D721Med (cell line): ENCODE measurements at places on chromosomes 5 and 9.

DNA sequence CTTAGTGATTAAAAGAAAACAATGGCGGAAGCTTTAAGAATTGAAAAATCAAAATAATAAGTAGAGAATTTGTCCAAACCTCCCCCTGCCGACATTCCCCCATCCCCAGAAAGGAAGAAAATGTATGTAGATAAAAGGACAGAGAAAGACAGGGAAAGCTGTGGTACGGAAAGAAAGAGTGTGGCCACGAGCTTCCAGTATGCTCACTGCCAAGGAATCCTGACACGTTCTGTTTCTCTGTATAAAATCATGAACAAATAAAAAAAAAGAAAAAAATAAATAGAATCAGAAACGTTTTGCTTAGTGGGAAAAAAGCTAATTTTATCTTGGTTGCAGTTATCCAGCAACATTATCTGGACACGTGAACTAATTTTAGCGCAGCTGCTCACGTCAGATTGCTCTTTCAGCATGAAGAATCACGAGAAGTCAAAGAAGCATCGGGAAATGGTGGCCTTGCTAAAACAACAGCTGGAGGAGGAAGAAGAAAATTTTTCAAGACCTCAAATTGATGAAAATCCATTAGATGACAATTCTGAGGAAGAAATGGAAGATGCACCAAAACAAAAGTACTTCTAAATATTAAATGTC lies 15.2 kb downstream of the DNAJC21 start:
- DNase-seq: no peak

GRCh38 chr5:912280-913091 lies 19.8 kb downstream of the TRIP13 start:
- no peak for DNase-seq

DNA sequence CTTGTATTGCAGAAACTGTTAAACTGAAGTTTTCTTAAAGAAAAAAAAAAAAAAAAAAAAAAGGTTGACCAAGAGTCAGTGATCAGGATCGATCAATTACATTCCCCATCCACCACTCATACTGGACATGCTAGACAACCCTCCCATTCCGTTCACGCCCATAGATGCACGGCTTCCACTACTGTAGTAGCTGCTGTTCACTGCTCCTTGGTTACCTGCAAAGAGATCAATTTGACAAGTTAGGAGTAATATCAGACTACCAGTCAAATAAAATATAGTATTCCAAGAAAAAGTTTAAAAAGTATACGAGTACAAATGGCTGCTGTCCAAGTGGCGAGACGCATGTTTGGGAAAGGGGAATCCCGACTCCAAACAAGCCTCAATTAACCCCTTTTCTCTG lies 8.7 kb downstream of the HNRNPH1 start:
- no peak for DNase-seq

GRCh38 chr9:119282476-119283077 lies 86.7 kb downstream of the BRINP1 start:
- no peak for DNase-seq

- no peak for DNase-seq
Measured at GRCh38 chr5:82097-82496, 9.9 kb upstream of the PLEKHG4B start.

DNA sequence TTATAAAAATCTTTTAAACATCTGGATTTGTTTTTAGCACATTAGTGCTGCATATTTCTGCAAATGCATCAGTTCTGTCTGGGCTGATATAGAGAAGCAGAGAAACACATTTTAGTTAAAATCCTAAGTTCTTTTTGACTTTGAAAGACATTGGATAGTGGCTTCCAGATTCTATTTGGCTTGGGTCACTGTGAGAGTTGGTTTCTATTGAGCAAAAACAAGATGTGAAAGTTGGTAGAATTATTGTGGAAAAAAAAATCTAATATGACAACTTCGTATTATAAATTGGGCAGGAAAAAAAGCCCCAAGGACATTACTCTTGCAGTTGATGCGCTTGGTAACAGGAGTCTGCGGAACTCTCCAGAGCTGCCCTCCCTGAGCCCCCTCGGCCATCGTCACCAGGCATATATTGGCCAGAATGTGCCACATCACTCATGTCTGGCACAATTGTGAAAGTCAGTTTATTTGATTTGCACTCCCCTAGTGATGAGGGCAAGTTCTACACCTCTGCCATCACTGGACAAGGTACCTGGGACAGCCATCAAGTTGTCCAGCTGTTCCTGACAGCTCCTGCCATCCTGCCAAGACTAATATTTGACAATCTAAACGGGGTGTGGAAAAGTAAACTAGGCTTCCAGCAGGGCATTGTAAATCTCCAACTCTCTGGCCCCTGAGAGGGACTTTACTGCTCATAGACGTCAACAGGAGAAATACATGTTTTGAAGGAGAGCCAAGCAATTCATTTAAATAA lies 334.5 kb downstream of the TENT4A start:
- no peak for DNase-seq

GRCh38 chr9:78112406-78112805 lies 80.8 kb upstream of the GNAQ start:
- DNase-seq: no peak

DNA sequence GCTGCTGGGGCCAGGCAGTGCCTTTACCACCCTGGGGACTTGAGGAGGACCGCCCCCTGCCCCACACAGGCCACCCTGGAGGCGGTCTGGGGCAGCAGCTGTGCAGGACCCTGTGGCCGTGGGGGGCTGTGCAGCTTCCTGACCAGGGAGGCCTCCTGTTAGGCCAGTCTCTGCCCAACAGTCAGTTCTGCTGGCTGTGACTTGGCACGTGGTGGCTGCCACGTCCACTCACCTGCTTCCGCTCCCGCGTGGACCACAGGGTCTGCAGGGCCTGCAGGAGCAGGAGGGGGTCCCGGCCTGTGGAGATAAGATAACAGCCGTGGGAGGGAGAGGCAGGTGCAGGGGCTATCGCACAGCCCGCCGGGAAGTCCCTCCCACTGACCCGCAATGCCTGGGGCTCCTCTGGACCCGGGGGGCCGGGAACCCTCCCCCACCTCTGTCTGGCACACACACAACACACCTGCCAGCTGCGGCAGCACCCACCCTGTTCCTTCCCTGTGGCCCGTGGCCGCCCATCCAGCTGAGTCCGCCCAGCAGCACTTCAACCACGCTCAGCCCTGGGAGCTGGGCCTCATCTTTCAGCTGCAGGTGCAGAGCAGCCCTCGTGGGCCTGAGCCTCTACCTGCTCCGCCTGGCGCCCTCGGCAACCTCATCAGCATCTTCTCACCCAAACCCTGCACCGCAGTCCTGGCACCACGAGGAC lies 39.7 kb downstream of the EXD3 start:
- DNase-seq: no peak

DNA sequence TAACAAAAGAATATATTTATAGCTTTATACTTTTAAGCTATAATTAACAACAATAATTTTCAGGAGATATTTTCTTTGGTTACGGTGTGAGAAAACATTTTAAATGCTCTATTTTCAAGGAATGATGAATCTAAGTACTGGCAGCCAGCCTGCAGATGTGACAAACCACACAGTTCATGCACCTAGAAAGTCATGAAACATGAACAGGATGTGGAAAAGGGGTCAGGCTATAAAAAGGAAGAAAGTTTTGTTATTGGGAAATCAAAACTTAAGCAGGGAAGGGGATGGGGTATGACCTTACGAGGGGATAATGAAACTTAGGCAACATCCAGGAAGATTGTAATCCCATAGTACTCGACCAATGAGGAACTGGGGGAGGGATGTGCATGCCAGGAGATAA lies 508.7 kb upstream of the GRAMD2B start:
- no peak for DNase-seq

DNA sequence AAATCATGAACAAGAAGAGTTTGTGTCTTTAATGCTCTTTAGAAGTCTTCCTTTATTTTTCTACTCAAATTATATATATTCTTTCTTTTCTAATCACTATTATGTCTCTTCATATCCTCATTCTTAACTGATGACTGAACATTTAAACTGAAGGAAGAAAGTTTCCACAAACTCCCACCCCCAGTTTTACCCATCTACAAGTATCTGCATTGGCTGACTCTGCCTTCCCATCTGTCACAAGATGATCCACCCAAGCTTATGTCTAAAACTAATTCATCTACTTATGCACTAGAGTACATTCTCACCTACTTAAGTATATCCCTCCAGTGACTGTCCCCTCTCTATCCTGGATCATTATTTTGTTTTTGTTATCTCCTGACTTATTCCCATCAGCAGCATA lies 344.5 kb downstream of the PRR16 start:
- no peak for DNase-seq

- DNase-seq: no peak
Measured at GRCh38 chr5:143440448-143441115, 37.1 kb upstream of the NR3C1 start.

DNA sequence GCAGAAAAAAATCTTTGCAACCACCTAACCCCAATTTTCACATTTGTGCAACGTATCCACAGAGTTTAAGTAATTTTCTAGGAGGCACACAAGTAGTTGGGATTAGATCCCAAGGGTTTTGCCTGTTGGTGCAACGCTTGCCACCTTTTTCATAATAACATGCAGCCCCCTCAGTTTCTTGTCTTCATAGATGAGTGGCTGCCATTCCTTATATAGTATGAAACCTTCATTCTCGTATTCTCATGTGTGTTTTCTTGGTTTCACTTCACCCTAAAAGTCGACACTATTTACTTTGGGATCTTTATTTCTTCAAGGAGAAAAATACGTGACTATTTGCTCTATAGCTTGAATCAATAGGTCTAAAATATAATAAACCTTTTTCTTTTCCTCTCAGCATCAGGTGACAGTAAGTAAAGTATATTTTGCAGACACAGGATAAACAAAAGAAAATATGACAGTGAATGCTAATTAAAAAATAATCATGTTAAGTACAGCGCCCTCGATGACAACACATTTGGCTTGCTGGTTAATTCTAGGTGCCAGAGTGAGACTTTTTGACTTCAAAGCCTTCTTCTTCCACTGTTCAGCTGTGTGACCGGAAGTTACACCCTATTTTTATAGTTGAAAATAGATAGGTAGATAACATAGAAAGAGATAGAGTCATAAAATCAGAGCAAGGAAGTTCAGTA lies 342.8 kb upstream of the CCNG1 start:
- no peak for DNase-seq

- DNase-seq: no peak
Measured at GRCh38 chr5:150398722-150399523, 13.8 kb downstream of the CD74 start.

GRCh38 chr5:83925321-83925954 lies 204.8 kb upstream of the HAPLN1 start:
- no peak for DNase-seq

DNA sequence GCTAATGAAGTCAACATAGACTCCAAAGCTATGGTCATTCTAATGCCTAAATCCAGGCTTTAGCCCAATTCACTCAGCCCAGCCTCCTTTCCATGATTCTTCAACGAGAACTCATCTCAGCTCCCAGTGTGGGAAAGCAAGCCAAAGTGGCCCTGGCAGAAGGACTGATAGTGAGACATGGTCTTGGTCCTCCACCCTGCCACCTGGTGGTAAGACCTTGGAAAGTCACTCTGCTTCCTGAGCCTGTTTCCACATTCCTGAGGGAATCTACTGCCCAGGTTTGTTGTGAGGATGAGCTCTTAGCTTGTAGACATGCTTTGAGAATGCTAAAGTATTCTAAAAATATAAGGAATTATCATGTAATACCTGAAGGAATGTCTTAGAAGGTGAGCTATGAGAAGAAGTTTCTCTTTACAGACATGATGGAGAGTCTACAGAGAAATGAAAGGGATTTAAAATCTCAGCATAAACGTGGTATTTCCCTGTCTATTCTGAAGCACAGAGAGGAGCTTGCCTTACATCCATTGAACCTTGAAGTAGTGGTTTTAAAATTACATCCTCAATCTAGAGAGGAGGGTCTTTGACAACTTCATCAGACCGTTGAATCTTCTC lies 173.5 kb downstream of the TRIM32 start:
- peak; percentile 66 for DNase-seq

DNA sequence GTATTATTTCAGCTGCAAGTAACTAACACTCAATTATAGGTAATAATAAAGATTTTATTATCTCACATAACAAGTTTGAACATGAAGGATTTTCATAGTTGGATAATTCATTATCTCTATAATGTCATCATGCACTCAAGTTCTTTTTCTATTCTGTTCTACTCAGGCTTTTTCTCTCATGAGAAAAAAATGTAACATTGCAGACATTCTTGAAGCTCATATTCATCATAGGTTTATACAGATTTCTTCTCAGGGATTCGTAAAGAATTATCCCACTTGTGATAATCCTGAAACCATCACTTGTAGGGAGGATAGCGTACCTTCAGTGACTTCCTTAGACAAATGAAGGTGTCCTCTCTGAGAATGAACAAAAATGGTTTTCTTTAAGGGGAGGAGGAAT lies 150.3 kb downstream of the XRCC4 start:
- no peak for DNase-seq

DNA sequence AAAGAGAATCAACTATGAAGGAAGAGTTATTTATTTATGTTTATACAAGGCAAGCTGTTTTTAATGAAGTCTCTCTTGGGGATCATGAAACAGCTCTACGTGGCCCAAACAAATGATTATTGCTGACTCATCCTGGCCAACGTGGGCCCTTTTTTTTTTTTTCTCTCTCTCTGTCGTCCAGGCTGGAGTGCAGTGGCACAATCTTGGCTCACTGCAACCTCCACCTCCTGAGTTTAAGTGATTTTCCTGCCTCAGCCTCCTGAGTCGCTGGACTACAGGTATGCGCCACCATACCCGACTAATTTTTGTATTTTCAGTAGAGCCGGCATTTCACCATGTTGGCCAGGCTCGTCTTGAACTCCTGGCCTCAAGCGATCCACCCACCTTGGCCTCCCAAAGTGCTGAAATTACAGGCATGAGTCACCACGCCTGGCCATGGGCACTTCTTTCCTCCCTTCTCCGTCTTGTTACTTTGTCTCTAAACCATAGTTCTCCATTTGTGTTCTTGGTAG lies 98.3 kb downstream of the BASP1 start:
- DNase-seq: no peak

GRCh38 chr5:91521334-91521733 lies 138.2 kb upstream of the ARRDC3 start:
- DNase-seq: no peak

DNA sequence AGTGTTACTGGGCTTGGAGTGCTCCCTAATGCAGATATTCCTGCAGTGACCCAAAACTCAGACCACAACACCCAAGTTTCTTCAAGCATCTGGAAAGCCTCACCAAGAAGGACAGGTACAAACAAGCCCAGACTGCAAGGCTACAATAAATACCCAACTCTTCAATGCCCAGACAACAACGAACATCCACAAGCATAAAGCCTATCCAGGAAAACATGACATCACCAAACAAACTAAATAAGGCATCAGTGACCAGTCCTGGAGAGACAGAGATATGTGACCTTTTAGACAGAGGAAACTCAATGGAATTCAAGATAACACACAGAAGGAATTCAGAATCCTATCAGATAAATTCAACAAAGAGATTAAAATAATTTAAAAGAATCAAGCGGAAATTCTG lies 605.6 kb downstream of the PDE4D start:
- no peak for DNase-seq

DNA sequence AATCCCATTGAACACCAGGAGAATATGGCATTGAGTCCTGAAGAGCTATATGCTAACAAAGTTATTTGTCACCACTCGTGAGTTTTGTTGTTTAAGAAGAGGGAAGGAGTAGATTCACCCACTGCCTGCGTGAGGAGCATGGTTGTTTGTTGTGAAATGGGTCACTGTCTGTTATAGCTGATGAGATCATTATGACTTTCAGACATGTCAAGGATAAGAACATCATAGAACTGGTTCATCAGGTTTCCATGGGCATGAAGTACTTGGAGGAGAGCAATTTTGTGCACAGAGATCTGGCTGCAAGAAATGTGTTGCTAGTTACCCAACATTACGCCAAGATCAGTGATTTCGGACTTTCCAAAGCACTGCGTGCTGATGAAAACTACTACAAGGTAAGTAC lies 76.9 kb downstream of the SYK start:
- no peak for DNase-seq
